CD8-positive, alpha-beta T cell (primary cell): ENCODE measurements at places on chromosomes 2 and 18.

- peak; percentile 83 for DNase-seq
Measured at GRCh38 chr2:68466361-68466777, 725 bp downstream of the FBXO48 start.

DNA sequence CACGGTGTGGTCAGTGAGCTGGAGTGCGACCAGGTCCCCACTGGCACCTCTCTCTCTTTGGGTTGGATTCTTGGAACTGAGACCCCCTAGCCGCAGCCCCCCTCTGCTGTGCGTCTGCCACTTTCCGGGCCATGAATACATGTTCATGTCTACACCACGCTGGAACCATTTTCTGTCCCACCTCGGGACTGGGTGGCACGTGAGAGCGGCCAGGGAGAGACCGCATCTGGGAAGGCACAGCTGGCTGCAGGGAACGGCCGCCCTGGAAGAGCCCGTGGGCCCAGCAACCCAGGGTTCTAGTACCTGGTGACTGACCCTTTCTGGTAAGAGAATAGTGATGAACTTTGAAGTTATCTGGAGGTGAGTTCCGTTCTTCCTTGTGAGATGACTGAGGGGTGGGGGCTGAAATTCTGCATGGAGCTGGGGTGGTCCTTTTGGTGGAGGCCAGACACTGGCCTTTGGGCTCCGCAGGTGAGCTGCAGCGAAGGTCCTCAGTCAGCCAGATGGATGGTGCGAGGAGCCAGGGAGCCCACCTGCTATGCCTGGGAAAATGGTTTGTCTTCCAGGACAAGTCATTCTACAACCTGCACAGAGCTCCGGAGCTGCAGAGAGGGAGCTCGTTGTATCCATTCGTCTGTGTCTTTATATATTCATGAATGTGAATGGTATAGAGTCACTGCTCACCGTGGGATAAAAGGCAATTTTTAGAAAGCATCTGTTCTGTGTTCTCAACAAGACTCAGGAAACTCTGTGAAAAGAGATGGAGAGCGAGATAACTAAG, 223.5 kb downstream of the NDUFA10 start:
- no peak for DNase-seq

DNA sequence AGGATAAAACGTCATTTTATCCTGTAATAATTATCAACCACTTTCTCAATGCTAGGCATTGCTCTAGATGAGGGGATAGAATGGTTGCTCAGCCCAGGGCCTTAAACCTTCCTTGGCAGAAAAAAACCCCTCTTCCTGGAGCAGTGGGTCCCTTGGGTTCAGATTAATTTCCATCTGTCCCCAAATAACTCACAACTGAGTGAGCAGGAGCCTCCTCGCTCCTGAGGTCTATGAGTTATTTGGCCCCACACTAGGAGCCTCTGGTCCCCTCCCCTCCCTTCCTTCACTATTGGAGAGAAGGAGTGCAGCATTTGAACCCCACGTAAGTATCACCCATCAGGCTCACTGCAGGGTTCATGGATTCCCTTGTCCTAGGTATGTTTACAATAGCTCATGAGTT, 157.5 kb upstream of the FHL2 start:
- no peak for DNase-seq

DNA sequence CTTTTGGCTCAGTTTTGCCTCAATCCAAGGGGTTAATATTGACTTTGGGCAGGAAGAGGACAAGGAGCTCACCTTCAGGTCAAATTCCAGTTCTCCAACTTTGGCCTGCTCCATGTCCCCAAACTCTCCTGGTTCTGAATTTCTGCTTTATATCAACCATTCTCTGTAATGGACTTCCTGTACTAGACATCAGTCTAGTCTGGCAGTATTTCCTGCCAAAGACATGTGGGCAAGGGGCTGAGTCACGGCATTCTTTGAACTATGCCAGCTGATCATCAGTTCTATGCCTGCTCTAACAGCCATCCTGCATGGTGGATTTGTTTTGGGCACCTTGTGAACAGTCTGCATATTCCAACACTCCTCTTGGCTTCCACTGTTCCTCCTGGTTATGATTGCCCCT, 199.4 kb downstream of the ZEB2 start:
- DNase-seq, result peak; percentile 41

GRCh38 chr2:39202639-39203369, 41.0 kb downstream of the CDKL4 start:
- DNase-seq, result no peak

DNA sequence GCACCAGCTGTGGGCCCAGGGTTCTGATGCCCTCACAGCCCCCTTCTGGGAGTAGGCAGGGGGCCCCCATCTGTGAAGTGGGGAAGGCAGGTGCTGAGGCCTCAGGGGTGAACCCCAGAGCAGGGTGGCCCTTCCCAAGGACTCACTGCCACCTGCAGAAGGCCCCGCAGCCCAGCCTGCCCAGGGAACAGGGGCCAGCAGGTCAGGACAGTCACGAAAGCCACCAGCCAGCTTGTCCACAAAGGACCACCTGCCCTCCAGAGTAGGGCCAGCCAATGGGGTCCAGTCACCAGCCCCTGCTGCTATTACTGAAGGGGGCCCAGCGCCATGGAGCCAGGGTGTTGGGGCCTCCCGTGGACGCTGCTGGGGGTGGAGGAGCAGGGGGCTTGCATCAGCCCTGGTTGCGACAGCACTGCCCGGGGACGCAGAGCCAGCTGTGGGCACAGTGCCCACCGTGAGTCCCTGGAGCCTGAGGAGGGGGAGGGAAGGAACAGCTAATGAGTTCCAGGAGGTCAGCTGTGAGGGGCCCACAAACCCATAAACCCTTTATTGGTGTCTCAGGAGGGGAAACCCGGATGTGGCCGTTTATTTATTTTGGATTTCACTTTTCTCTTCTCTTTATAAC, 11.5 kb upstream of the SNED1 start:
- no peak for DNase-seq

DNA sequence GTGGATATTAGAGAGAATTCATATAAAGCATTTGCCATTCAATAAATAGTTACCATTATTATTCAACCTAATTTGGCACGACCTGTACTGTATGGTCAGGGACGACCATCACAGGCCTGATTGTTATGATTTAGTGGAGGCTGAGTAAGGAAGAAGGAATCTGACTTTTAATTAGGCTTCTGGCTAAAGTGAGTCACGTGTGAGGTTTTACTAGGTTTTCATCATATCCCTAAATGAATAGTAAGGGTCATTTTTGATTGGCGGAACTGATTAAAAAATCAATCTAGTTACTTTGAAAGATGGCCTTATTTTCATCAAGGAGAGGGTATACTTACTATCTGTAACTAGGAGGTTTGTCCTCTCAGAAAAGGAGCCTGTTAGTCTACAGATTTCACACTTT, 143.4 kb downstream of the ADCYAP1 start:
- DNase-seq, result no peak

DNA sequence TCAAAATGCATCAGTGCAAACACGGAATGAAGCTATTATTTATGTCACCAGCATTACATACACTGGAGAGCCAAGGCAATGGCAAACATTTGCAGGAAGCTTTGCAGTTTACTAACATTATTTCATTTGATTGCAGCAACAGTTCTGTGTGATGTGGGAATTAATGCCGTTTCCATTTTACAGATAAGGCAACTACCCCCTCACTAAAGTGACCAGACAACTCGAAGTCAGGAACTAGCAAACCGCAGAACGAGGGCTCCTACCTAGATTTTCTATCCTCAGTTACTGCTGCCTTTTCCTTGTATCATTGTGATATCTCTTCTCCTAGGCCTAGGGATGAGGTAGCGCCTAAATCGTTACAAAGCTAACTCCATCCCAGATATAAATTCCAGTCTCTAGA, 85.5 kb downstream of the COLEC12 start:
- no peak for DNase-seq

GRCh38 chr2:189287982-189288521, 108.5 kb upstream of the COL5A2 start:
- DNase-seq, result peak; percentile 33

DNA sequence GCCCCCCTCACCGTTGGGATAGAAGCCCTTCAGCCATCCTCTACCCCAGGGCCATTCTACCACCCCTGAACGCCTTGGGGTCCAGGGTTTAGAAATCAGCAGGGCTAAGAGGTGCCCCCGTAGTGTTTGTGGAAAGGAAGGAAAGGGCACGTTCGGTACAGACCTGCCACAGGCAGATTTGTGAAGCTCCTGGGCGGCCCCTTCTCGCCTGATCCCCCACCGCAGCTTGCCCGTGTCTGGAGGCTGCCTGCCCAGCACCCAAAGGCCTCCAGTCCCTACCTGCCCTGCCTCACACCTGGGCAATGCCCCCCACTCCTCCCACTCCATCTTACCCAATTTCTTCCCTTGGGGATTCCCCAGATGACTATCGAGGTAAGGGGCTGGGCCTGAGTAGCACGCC, 21.2 kb downstream of the ATP6V1C2 start:
- DNase-seq, result no peak

- no peak for DNase-seq
Measured at GRCh38 chr18:21451851-21452250, 148.7 kb downstream of the ESCO1 start.

DNA sequence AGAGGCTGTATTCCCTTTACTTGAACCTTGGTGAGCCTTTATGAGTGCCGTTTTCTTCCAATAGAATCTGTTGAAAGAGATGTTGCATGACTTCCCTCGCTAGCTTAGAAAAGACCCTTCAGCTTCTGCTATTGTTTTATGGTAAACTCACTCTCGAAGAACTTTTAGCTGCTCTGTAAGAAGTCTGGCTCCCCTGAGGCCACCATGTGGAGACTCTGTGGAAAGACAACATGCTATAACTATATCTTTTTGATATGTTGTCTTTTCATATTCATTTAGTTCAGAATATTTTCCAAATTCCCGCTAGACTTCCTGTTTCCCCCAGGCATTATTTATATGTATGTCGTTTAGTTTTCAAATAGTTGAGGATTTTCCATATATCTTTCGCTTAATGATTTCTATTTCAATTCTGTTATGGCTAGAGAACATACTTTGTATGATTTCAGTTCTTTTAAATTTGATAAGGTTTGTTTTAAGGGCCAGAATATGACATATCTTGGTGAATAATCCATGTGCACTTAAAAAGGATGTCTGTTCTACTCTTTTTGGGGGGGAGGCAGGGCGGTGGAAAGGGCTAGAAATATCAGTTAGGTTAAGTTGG, 64.1 kb downstream of the PTPN4 start:
- peak; percentile 42 for DNase-seq

GRCh38 chr18:57083485-57083884, 63.4 kb upstream of the BOD1L2 start:
- no peak for DNase-seq

DNA sequence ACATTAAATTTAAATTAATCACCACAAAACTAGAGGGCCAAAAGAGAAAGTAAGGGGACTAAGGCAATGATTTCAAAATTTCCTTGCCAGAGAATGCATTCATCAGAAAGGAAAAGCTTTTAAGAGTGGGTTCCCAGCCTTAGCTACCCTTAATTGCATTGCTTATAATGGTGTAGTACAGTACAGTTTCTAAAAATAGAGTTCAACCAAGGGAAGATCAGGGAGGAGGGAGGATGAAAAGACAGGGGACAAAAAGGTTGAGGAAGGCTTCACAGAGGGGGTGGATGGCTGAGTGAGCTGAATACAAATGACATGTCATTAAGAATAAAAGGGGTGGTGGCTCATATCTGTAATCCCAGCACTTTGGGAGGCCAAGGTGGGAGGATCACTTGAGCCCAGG, 119.9 kb downstream of the RBMS1 start:
- DNase-seq, result no peak

- no peak for DNase-seq
Measured at GRCh38 chr2:172227719-172228118, 125.0 kb upstream of the DLX2 start.

- no peak for DNase-seq
Measured at GRCh38 chr18:11669948-11670275, 19.2 kb upstream of the GNAL start.

GRCh38 chr18:35740656-35741055, 159.1 kb downstream of the GALNT1 start:
- DNase-seq, result no peak

DNA sequence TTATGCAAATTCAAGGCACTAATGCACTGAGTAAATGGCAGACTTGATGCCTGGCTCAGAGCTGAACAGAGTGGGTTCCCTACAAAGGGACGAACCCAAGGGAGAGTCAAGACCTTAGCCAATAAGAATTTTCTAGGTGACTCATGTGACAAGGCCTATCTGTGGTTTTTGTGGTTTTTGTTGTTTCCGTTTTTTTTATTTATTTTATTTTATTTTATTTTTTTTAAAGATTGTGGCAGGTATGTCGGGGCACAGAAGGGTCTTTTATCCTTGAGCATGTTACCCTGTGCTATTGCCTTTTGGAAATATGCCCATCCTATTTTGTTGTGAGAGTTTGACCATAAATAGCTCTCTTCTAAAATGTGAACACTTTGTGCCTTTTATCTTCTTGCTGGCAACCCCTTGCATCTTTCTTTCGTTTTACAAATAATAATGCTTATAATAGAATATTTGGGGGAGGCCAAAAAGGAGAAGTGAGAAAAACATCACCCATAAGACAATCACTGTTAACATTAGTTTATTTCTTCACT, 113.4 kb upstream of the AQP4 start:
- no peak for DNase-seq

DNA sequence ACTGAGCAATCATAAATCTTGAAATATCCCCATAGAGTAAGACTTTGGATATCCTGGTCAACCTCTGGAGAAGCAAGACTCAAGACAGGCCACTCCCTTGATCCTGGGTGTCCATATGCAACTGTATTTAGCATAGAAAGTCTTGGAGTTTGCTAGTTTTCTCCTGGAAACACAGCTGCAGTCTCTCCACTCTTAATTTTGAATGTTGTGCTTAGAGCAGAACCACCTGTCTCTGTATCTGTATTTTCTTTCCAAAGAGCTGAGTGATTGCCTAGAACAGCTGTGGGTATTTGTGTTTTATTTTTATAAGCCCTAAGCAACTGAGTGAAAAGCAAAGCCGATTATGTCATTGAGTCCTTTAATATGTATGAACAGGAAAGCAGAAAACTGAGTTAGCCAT, 64.1 kb upstream of the ADAM23 start:
- DNase-seq, result no peak

- no peak for DNase-seq
Measured at GRCh38 chr2:224969633-224970260, 72.5 kb downstream of the DOCK10 start.
